ENCODE measurements at places on chromosomes 1 and 21.

GRCh38 chr1:233389169-233389568, 61.6 kb downstream of the MAP3K21 start:
- peaks cover 4% of the 10 kb centered on the region for H3K27me3 ChIP-seq
- no peak for DNase-seq
- H3K4me1 ChIP-seq, result no peaks in the 10 kb centered on the region

DNA sequence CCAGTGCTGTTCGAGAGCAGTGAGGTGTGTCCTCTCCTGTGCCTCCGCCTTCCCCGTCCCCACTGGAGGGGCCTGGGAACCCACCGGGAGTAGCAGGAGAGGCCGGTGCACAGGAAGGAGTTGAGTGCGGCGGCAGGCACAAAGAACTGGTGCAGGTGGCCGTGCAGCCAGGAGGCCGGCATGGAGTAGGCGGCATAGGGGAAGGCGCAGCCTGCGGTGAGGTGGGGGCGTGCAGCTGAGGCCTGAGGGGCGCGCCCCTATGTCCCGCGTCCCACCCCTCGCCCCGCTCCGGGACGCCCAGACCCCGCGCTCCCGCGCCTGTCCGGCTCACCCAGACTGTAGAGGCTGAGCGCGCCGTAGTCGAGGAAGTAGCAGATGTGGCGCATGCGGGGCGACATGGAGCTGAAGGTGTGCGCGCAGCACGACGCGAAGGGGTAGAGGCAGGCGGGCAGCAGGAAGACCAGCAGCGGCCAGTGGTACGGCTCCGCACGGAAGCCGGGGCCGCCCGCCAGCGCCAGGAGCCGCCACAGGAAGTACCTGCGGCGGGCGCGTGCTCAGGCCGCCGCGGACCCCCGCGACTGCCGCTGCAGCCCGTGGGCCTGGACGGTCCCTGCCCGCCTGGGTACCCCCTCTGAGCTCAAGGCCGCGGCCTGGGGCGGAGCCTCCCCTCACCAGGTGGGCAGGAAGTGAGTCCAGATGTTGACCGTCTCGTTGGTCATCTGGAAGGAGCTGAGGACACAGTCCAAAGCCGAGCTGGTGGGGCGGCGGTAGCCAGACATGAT, 2.2 kb downstream of the PAQR6 start:
- H3K4me1 ChIP-seq, result peaks cover 20% of the 10 kb centered on the region
- H3K36me3 ChIP-seq, result peaks cover 18% of the 10 kb centered on the region
- peak overlapping the region; percentile 45 for H3K4me3 ChIP-seq
- H3K27ac ChIP-seq, result no peak overlapping the region

GRCh38 chr1:111570781-111571181, 48.8 kb upstream of the RAP1A start:
- H3K4me1 ChIP-seq, result peaks cover 4% of the 10 kb centered on the region
- H3K36me3 ChIP-seq, result no peaks in the 10 kb centered on the region
- no peak overlapping the region for H3K27ac ChIP-seq

DNA sequence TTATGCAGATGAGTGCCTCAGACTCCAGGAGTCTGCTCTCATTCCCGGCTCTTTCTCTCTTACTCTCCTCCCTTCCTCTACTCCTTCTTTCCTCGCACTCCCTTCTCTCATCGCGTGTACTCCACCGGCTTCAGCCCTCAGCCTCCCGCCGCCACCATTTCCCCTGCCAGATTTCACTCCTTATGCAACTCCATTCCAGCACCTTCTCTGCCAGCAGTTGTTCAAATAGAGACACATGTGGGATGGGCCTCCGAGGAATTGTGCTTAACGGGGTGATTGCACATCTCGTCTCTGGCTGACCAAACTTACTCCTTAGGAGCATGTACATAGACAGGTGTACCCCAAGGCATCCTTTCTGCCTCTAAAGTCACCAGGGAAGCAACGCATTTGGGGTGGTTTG, 2.1 kb downstream of the CNTN2 start:
- H3K36me3 ChIP-seq, result no peaks in the 10 kb centered on the region
- no peak for DNase-seq
- H3K4me3 ChIP-seq, result no peak overlapping the region
- peaks cover 22% of the 10 kb centered on the region for H3K27me3 ChIP-seq
- H3K4me1 ChIP-seq, result no peaks in the 10 kb centered on the region

DNA sequence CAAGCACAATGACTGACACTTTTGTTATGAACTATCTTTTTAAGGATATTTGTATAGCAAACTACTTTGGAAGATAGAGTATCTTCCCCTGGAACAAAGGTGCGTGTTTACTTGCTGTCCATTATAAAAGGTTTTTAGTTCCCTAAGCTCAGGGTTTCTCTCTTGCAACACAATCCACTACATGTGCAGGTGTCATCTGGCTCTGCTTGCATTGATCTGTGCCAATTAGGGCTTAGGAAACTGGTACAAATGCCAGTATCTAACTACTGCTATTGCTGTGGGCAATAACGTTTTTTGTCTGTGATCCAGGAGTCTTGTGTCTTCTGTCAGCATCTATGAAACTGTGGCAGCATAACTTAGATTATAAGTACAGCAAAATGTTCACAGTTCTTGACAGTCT, 68.3 kb upstream of the ABCD3 start:
- no peak for DNase-seq
- no peaks in the 10 kb centered on the region for H3K4me1 ChIP-seq
- H3K27ac ChIP-seq, result no peak overlapping the region
- no peaks in the 10 kb centered on the region for H3K36me3 ChIP-seq
- no peak overlapping the region for H3K4me3 ChIP-seq
